Activated CD4-positive, alpha-beta T cell treated with anti-CD3 and anti-CD28 coated beads for 48 hours (primary cell): ENCODE measurements at places on chromosomes 12 and 14.

GRCh38 chr14:96806836-96807235 is 9.7 kb downstream of the VRK1 start:
- DNase-seq, result no peak

- peak; percentile 86 for DNase-seq
These were observed at the start of gene TMEM120B for GRCh38 chr12:121712461-121713256. TSS of gene TMEM120B (plus strand) at chr12:121712752. CDS start at chr12:121712896, 144 bp downstream.

DNA sequence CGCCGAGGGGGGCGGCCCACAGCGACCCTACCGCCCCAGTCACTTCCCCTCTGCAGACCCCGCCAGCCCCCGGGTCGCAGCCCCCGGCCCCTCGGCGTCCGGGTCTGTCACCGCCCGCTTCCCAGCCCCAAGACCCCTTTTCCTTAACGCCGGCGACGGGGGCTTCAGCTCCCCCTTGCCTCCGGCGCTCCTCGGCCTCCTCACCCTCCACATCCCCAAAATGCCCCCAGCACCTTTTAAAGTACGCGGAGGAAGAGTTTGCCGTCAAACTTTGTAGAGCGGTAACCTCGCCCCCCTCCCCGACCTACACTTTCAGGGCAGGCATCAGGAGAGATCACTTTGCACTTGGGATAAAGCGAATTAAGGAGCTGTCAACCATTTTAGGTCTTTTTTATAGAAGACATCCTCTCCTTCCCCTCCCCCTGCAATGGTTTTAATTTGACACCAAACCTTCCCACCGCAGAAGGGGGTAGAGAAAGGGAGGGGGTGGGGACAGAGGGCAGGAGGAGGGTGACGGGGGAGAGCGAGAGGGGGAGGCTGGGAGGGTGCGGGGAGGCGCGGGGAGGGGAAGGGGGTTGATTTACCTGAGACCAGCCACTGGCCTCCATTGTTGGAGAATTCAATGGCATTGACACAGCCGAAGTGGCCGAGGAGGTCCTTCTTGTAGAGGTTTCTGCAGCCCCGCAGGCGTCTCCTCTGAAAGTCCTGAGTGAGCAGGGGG is 578 bp downstream of the DCAF5 start:
- peak; percentile 47 for DNase-seq

DNA sequence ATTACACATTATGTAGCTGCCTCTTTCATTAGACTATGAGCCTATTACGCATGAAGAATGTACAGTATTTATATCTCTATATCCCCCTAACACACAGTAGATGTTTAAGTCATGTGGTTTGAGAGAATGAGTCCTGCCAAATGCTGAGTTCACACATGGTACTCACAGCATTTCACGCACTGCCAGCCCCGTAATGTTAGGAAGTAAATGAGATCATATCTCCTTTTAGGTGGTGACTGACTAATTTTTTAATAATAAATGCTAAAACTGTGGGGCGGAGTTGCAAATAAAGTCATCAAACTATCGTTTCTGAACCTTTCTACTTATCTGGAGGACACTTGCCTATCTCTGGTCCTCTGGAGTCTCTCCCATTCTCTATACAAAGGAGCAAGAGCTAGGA is 343.8 kb downstream of the ADAMTS20 start:
- no peak for DNase-seq

DNA sequence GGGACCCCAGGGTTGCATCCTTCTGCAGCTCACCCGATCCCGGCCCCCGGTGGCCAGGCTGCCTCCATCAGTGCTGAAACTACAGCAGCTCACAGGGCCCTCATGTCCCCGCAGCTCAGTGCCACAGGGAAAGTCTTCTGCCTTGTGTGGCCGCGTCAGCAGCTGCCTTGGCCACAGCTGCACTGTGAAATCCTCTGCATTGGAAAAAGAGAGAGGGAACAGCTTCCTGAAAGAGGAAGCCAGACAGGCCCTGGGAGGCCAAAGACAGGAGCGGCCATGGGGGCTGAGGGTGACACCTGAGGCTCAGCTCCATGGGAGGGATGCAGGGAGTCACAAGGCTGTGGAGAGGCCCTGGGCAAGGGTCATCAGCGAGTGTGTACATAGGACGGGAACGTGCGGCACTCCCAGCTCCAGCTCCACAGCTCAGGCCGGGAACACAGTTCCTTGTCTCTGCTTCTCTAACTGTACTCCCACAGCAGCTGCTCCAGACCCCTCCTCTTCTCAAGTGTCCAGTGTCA is 32.7 kb downstream of the PARP2 start:
- DNase-seq, result no peak

GRCh38 chr12:57126561-57126960 is 1.7 kb upstream of the LRP1 start:
- no peak for DNase-seq

DNA sequence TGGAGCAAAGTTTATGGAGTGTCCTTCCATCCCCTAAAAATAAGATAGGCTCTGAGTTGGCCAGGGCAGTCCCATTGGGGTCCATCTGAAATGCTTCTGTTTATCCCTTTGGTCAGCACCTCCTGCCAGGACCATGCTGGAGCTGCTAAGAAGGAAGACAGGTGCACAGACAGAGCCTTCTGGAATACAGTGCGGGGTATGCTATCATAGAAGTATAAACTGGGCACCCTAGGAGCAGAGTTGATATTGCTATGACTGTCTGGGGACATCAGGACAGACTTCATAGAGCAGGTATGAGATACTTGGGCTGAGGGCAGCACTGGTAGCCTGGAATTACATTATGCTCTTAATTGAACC is 170.4 kb upstream of the HIF1A start:
- no peak for DNase-seq

DNA sequence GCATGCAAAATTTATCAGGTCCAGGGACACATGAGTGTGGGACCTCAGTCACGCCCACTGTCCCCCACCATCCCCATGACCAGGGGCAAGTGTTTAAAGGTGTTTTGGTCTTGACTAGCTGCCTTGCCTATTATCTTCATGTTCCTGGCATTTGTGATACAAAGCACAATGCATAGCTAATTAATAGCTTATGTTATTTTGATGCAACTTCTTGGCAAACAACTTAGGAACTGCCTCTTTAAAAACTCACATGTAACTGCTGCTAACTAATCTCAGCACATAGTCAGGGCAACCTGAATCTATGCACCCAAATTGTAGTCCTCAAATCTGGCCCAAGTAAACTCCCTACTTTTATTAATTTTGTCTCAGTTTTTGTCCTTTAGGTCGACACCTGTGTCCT is 7.4 kb upstream of the OR6J1 start:
- no peak for DNase-seq

DNA sequence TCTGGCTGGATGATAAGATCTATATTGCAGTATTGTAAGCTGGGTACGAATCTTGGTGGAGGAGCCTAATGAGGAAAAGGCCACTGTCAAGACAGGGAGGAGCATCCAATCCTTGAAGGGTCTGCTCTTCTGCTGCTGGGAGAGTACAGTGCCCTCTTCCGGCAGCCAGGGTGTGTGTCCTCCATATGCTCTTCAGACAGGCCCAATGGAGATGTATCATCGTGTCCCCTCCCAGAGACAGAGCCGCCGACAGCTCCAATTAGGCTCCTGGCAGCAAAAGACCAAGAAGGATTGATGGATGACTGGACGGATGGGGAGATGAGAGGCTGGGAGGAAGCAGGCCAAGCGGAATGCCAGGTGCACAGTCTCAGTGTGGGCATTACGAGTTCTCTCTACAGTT is 51.6 kb upstream of the PIWIL1 start:
- no peak for DNase-seq

- DNase-seq, result no peak
These were observed 147.0 kb upstream of the FRMD6 start for GRCh38 chr14:51504669-51505068.

DNA sequence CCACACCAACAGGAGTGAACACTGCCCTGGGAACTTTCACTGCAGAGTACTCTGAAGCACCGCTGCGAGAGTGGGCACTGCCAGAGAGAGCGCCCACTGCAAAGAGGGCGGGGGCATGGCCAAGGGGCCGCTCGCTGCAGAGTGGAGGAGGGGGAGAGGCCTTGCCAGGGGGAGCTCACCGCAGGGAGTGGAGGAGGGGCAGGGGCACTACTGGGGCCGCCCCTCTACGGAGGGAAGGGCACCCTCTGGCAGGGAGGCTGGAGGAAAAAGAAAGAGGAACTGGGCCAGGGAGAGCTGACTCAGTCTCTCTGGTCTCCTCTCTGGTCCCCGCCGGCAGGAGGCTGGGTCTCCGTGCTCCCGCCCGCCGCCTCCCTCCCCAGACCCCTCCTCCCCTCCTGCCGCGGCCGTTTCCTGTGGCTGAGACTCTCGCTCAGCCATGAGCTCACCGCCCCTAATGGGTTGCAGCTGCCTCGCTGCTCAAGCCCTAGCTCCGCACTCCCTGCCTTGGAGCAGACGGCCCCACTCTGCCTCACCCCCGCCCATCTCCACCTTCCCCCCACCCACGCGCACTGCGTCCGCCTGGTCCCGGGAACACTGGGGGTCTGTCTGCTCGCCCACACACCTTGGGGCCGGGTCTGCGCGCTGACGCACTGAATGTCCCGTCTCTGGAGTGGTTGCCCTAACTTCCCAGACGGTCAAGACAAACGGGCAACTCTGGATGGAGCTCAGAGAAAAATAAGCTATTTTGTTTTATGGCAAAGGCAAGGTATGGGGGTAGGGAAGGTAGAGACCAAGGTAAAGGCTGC is 1.3 kb downstream of the ARHGEF40 start:
- DNase-seq, result peak; percentile 60

DNA sequence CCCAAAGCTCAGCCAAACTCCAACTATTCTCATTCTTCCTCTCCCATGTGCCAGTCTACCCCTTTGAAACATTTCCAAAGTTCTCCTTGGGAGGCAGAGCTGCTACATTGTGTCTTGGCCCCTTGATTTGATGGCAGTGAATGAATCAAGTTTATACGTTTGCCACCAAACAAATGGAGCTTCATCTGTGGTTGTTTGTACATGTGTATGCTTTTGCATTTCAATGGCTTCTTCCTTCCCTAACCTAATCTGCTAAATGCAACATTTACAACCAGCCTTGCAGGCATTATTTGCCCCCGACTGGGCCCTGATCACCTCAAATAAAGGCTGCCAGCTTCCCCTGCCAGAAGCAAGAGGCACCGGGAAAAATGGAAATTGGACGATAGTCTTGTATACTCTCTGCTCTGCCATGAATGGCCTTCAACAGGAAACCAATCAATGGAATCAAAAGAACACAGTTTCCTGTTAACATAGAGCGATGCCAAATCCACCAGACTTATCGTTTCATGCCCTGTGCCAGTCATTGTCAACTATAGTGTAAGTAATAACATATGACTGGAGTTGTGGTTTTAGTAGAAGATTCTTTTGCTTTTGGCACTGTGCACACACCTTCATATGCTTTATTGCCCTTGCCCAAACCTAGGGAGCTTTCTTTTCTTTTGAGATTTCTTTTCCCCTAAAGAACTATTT is 97.8 kb downstream of the TMEM30B start:
- no peak for DNase-seq
